Activated T-helper 9 cell treated with anti-CD3 and anti-CD28 coated beads, Interleukin-2, amount 50 U/mL, for 16 hours (primary cell): ENCODE measurements at places on chromosomes 13 and 19.
A peak's percentile ranks its signal among the peaks of the same experiment; 100 is the strongest.

DNA sequence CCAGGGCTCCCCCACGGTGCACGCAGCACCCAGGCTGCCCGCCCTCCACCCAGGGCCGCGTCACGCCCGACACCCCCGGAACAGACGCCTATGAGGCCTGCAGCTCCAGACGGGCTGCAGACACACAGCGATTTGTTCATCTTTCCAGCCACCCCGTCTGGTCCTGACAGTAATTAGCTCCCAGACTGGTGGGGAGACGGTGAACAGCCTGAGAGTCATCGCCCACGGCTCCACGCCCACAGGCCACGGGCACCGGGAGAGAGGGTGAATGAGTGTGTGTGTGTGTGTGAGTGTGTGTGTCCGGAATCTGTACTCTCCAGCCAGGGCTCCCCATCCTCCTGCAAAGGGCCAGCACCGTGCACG, 18.1 kb downstream of the GADD45B start:
- DNase-seq: no peak

DNA sequence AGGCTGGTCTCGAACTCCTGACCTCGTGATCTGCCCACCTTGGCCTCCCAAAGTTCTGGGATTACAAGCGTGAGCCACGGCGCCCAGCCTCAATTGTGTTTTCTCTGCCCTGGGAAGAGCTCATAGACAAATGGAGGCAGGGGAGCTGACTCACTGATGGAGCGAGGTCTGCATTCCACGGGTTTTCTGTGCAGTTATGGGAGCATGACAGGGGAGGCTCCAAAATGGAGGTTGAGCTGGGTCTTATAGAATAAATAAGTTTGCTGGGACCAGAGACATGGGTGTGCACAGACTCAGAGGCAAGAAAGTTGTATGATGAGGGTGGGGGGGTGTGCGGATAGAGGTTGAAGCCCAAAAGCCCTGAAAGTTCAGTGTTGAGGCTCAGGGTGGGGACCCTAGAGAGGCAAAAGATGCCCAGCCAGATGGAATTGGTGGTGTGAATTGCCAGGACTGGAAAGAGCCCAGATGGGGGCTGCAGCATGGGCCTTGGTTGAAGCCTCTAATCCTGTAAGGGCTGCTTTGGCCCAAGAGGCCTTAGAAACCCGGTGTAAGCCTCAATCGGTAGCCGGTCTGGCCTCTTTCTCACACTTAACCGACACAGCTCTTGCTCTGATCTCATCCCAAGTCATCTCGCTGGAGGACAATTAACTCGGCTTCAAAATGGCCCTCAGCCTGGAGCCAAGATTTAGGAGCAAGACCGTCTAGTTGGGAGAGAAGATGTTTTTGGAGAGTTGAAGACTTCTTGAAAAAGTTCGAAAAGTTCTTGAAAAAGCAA, 1.9 kb downstream of the TPM4 start:
- no peak for DNase-seq

GRCh38 chr19:45403781-45404556, 900 bp downstream of the PPP1R13L start:
- peak; percentile 38 for DNase-seq

DNA sequence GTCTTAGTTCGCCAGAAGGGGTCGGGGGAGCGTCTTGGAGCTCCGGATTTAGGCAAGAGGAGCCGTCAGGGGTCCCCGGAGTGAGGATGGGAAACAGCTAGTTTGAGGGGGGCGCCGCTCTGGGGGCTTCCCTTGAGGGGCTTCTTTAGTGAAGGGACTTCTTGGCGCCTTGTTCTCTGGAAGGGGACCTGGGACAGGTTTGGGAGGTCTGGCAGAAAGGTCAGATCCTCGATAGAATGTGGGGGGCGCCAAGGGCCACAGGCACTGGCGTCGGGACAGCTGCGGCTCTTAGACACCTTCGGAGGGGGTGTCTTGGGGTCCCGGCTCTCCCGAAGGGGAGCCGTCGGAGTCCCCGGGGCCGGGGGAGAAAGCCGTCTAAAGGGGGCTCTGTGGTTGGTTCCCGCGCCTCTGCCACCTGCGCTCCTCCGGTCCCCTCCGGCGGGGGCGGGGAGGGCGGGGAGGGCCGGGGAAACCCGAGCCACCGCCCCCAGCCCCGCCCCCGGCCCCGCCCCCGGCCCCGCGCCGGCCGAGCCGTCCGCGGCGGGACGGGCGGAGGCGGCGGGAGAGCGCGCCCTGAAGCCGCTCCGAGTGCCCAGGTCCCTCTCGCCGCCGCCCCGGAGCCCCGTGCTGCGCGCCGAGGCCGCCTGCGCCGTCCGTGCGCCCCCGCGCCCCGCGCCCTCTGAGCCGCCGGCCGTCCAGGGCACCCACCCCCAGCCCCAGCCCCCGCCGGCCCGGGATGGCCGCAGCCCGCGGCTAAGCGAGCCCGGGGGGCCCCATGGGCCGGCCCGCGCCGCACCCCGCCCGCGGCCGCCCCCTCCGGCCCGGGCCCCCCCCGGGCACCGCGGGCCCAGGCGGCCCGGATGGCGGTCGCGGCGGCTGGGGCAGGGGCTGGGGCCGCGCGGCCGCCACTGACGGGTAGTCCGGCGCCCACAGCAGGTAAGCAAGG, at the start of gene NRTN:
TSS of gene NRTN (plus strand) at position 552 of the 946 bp plus-strand sequence. CDS start 19,099 bp downstream, outside the sequence.
- peak; percentile 45 for DNase-seq

- no peak for DNase-seq
Observed at GRCh38 chr19:8626842-8627241, 3.6 kb upstream of the NFILZ start.

- DNase-seq: no peak
Observed at GRCh38 chr13:108932196-108932595, 302.8 kb downstream of the MYO16 start.

GRCh38 chr19:13047374-13047773, 52.1 kb downstream of the NFIX start:
- no peak for DNase-seq

DNA sequence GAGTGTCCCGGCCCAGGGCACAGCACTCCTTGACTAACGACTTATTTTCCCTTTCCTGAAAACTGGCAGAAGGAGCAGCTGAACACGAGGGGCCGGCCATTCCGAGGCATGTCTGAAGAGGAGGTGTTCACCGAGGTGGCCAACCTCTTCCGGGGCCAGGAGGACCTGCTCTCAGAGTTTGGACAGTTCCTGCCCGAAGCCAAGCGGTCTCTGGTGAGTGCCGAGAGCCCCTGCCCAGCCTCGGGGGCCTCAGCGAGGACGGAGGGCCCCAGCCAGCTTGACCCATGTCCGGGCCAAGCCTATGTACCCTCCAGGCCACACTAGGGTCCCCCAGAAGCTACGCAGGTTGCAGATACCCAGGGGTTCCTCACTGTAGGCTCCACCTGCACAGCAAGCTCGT, 17.7 kb downstream of the SIN3B start:
- no peak for DNase-seq

DNA sequence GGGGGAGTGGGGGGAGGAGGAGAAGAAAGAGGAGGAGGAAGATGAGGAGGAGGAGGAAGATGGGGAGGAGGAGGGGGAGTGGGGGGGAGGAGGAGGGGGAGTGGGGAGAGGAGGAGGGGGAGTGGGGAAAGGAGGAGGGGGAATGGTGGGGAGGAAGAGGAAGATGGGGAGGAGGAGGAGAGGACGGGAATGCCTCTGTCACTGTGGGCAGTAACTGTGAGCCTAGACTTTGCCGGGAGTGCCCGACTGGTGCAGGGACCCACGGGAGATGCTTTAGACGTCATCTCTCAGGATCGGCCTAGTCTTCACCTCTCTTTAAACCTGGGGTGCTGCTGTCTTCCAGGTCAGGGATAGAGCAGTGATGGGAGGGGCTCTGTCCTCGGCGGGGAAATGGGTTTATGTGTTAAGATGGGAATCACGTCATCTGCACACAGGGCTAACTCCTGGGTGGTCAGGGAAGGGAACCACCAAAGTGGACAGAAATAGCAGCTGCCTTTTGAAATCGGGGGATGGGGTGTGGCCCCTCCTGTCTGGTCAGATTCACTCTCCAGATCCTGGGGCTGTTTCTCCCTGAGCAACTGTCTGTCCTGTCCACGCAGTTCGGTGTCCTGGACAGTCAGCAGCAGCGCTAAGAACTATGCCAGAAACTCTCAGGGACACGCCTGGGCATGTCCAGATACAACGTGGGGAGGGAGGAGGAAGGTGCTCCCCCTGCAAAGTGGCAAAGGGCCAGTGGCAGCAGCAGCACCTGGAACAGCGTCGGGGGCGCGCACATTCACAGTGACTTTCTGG, 26.9 kb downstream of the GAS6 start:
- no peak for DNase-seq

GRCh38 chr13:28630869-28631268, 28.1 kb upstream of the POMP start:
- no peak for DNase-seq

GRCh38 chr19:46978171-46978869, 41.3 kb upstream of the NPAS1 start:
- no peak for DNase-seq

DNA sequence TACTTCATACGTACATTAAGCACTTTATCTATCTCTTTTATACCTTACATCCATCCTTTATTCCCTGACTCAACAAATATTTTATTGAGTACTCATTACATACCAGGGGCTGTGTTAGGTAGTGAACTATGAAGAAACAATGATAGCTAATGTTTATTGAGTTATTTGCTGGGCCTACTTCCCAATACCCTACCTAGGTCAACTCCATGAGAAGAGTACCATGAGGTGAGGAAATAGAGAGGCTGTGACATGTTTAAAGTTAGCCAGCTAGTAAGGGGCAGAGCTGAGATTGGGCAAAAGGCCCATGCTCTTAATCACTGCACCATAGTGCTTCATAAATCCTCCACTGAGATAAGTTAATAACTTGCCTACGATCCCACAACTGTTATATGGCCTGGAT, 79.9 kb downstream of the FREM2 start:
- no peak for DNase-seq

DNA sequence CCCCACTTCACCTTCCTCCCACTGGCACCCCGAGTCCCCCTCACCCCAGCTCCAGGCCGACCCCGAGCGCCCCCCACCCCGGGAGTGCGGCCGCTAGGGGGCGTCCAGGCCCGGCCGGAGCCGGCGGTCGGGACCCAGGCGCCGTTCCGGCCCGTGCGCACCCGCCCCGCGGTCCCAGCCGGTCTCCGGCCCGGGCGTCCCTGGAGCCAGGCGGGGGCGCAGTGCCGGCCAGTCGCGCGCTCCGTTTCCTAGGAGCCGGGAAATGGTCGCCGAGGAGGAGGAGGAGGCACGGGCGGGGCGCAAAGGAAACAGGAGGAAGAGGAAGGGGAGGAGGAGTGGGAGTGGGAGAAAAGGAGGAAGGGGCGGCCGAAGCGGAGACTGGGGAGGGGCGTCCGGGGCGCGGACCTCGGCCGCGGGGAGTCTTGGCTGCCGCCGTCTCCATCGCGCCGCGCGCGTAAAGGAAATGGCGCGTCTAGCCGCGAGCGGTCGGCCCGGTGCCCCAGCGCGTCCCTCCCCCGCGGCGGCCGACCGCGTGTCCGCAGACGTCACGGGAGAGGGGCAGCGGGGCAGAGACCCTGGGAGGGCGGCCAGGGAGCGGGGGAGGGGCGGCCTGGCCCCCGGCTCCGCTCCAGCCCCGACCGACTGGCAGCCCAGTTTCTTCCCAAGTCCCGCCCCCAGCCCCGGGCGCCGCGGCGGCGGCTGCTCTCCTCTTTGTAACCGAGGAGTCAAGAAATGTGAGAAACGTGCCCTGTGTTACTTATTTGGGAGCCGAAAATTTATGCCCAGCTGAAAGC, 1.1 kb upstream of the KCTD15 start:
- DNase-seq: peak; percentile 43

DNA sequence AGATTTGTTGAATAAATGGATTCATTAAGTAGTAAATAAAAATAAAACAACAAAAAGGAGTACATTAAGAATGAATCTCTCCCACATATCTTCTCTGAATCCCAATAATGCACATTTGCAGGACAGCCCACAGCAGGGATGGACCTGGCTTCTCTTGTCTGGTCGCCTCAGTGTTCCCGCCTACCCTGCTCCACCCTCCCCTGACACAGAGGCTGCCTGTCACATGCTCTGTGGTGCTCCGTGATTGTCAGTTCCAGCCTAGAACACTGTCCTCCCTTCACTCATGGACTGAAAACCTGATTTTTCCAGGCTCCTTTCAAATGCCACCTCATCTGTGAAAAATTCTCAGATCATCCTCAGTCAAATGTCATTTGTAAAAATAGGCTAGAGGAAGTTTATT, 94.5 kb upstream of the GPR12 start:
- no peak for DNase-seq

- no peak for DNase-seq
Observed at GRCh38 chr19:13022859-13023636, 27.8 kb downstream of the NFIX start.

GRCh38 chr19:19064811-19065745, 1.3 kb downstream of the SLC25A42 start:
- peak; percentile 8 for DNase-seq

DNA sequence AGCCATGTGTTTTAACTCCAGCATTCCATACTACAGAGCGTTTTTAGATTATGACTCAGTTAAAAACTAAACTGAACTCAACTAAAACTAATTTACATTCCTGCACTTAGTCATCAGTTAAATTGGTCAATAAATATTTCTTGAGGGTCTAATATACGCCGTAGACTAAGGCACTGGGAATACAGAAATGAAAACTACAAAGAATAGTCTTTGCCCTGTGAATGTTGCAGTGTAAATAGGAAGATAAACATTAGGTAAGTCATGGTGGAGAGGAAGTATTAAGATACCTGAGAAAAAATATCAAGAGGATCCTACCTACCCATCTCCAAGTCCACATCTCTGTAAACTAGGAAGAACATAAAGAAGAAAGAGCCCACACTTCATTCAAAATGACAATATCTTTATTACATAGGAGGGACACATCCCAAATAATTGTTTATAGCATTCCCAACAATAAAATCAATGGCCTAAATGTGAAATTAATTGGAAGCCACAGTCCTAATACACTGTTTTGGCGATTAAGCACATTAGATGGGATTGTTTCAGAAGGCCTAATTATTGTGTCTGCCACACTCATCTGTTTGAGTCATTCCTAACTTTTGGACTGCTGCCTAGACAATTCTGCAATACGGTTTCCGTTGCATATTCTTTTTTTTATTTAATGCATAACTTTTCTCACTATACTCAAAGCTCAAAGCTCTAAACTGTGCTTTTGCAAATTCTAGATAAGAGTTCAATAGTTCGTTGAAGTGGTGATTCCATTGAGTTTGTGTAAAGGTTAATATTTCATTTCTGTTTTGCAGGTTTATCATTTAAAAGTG, 52.9 kb downstream of the MBNL2 start:
- DNase-seq: no peak

DNA sequence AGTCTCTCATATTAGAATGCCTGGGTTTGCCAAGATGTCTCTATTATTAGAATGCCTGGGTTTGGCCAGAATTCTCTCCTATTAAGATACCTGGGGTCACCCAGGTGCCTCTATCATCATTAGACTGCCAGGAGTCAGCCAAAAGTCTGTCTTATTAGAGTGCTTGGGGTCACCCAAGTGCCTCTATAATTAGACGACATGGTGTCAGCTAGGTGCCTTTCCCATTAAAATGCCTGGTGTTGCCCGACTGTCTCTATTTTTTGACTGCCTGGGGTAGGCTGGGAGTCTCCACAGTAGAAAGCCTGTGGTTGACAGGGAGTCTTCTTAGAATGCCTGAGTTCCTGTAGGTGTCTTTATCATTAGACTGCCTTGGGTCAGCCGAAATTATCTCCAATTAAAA, 1536.6 kb downstream of the UQCRFS1 start:
- DNase-seq: no peak

GRCh38 chr19:49362048-49362928, at the start of gene TEAD2:
TEAD2 (minus strand) TSS chr19:49362416; CDS start chr19:49360075, 2,341 bp downstream.
- no peak for DNase-seq

- DNase-seq: no peak
Observed at GRCh38 chr13:29497137-29497654, 98.3 kb downstream of the SLC7A1 start.
